Stomach (tissue), 19 donors: ENCODE measurements at places on chromosomes 5 and 9.

- DNase-seq: no peak
Measured at GRCh38 chr9:19162956-19163355, 35.7 kb upstream of the PLIN2 start.

DNA sequence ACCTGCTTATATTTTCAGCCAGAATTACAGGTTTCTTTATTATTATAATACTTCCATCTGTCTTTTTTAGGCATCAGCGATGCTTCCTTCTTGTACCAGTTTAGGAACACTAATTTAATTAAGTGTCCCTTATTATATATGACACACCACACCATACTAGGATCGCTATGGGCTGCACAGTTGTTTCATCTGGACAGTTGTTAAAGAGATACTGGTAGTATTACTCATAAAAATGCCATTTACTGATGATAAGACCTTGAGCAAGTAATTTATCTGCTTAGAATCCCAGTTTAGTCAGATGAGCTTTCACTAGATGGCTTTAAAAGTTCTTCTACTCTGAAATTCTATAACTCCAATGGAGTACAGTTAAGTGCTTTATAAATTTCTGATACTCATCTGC is 17.1 kb downstream of the ARSK start:
- no peak for DNase-seq

GRCh38 chr9:107288701-107289100 is 5.6 kb downstream of the RAD23B start:
- no peak for DNase-seq

DNA sequence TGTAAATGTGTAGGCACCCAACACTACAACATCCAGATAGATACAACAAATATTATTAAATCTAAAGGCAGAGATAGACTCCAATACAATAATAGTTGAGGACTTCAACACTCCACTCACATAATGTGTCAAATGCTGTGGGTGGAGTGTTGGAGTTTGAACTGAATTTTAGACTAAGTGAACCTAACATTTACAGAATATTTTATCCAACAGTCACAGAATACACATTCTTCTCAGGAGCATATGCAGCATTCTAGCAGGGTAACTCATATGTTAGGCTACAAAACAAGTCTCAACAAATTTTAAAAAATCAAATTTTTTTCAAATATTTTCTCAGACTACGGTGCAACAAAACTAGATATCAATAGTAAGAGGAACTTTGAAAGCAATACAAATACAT is 648.7 kb upstream of the CDH18 start:
- DNase-seq: no peak
